Ovary (tissue), 10 donors: ENCODE measurements at places on chromosomes 7 and 10. TPM values are rescaled to one million over a fixed set of nuclear protein-coding genes. Genes with fewer than 3 reads are reported as not detected.

GPR85 gene
- 0.61 TPM for total RNA-seq

AGR2 gene
- total RNA-seq, result not detected

SMKR1 gene
- total RNA-seq, result 1.2 TPM

CFAP43 gene
- 58.6 TPM for total RNA-seq

NPFFR1 gene
- 0.15 TPM for total RNA-seq

GPER1 gene
- 7.5 TPM for total RNA-seq

IFIT1B gene
- not detected for total RNA-seq

BCL7B gene
- total RNA-seq, result 30.6 TPM

PHF14 gene
- total RNA-seq, result 39.6 TPM

DNA sequence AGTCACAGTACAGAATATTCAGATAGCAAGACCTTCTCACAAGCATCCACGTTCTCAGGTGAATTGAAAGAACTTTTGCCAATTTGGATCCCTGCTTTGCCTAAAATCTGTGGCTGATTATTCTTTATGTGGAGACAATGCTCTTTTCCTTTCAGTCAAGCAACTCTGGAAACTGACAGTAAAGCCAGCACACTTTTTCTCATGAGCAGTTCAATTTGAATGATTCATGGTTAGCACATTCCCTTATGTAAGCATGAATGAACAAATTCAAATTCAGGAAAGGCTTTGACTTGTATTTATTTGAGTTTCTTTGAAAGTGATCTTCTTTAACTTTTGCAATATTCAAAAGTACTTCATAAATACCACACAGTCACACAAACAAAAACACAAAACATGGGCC is 57.6 kb downstream of the MEOX2 start:
- no peak for DNase-seq

GRCh38 chr7:51299391-51300133 is 17.0 kb downstream of the COBL start:
- no peak for DNase-seq

DNA sequence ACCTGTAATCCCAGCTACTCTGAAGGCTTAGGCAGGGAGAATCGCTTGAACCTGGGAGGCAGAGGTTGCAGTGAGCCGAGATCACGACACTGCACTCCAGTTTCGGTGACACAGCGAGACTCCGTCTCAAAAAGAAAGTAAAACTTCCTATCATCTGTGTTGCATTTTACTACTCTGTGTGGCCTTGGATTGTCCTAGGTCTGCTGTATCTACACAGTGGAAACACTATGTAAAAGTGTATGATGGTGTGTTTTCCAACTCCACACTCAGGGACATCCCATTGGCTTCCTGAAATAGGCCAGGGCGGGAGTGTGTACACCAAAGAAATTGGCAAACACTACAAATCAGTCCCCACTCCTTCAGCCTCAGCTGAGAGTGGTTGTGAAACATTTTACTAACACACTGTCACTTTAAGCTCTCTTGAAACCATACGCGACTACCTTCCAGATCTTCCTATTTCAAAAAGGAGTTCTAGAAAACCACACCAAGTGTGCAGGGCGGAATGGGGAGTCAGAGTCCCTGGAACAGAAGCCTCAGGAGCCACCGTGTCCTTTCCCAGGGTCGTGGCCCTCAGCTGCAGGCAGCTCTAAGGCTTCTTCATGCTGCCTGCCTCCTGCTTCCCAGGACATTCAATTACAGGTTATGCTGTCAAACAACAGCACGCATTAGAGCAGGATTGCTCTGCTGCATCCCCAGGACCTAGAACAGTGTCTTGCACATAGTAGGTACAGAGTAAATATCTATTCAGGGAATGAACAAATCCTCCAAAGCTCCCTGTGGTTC is 275.4 kb downstream of the PARD3 start:
- peak; percentile 33 for DNase-seq

GRCh38 chr7:46580766-46581165 is 659.7 kb upstream of the IGFBP3 start:
- DNase-seq, result no peak

GRCh38 chr10:28470873-28471651 is 61.9 kb upstream of the WAC start:
- no peak for DNase-seq

- no peak for DNase-seq
These were observed 10.7 kb upstream of the FHIP2A start for GRCh38 chr10:114810926-114811325.

DNA sequence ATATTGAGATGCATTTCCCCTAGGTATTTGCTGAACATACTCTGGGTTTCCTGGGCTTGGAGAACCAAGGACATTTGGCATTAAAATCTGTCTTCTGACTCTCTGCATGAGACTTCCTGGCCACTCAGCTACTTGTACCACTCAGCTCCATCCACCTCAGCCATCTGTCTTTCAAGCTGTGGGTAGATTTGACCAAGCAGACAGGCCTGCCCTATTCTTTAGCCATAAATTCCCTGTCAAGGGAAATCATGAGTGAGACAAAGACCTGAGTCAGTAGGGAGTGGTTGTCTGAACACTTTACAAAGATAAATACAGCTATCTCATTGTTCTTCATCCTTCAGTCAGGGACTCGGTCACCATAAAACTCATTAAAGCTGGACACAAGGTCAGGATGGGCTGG is 399.1 kb downstream of the GPAM start:
- DNase-seq, result no peak

GRCh38 chr7:134662871-134663205 is 16.2 kb downstream of the BPGM start:
- no peak for DNase-seq

GRCh38 chr10:47253651-47254375 is 46.2 kb upstream of the GDF10 start:
- no peak for DNase-seq

DNA sequence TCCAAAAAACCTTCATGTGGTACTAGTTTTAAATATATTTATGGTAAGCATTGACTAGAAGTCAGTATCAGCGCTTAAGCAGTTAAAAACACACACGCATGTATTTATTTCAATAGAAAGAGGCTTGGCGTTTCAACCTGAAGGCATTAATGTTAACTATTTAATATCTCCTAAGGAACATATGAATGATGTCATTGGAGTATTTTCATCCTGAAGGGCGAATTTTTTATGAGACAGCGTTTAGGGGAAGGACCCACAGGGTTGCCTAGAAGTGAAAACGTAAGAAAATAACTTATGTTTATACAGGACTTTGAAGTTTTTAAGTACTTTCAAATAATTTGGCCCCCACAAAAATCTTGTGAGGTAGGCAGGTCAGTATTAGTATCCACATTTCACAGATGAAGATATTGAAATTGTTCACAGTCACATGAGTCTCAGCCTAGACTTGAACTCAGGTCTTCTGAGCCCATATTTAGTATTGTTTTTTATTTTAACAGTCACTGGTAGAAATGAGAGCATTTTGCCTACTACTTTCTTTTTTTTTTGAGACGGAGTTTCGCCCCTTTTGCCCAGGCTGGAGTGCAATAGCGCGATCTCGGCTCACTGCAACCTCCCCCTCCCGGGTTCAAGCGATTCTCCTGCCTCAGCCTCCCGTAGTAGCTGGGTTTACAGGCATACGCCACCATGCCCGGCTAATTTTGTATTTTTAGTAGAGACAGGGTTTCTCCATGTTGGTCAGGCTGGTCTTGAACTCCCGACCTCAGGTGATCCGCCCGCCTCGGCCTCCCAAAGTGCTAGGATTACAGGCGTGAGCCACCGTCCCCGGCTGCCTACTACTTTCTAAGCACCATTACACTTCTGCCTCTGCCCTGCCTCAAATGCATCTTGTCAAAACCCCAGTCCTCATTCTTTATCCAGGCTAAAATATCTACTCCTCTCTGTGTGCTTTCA is 1.8 kb downstream of the SLK start:
- no peak for DNase-seq

DNA sequence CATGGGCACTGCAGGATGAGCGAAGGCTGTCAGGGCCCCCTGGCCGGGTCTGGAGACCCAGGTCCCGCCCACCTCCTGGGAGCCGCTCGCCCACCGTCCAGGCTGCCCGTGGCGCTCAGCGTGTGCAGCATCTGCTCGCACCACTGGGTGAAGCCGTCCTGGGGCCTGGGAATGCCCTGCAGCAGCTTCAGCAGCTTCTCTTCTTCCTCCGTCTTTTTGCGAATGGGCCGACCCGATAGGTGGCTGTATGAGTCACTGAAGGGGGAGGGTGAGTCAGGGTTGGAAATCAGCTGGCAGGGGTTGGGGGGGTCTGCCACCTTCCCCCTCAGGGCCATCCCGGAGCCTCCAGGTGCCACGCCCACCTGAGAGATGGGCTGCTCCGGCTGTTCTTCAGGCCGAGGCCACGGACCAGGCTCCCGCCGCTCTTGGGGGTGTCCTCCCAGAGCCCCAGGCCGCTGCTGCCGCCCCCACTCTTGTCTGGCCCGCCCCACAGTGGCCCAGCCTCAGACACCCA is 8.7 kb downstream of the GNB2 start:
- no peak for DNase-seq

- DNase-seq, result no peak
These were observed 41.5 kb downstream of the PTN start for GRCh38 chr7:137302081-137302480.

DNA sequence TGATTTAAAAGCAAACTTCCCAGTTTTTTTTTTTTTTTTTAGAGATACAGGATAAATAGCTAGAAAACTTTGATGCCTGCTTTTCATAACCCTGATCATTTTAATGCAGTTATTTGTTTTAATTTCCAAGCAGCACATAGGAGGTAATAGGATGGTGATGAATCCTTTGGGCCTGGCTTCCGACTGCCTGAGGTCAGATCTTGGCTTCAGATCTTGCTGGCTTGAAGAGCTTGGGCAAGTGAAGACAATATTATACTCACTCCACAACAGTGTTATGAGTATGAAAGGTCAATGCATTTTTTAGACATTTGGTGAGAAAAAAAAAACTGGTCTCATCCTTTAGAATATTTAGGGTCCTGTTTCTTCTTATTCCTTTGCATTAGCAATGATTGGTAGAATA is 124.8 kb upstream of the PRKCQ start:
- DNase-seq, result no peak

- DNase-seq, result no peak
These were observed 407.7 kb downstream of the PARD3 start for GRCh38 chr10:34407324-34407805.

DNA sequence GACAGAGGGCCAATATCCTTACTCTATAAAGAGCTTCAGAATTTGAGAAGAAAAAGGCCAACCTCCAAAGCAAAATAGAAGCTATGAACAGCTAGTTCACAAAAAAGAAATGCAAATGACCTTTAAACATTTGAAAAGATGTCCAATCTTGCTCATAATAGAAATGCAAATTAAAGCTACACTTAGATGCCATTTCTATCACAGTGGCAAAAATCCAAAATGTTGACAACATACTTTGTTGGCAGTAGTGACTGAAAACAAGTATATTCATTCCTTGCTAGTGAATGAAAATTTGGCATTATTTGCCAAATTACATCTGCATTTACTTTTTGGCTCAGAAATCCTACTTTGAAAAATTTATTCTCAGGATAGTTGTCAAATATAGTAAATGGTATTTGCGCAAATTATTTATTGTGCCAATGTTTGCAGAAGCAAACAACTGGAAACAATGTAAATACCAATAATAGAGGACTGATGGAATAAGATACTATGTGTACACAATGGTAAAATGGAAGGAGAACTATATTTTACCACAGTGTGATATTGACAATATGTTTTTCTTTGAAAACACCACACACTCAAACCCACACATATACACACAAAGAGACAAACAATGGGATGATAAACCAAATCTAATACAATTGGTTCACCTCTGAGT is 9.4 kb downstream of the TMEM106B start:
- no peak for DNase-seq

- no peak for DNase-seq
These were observed 71.7 kb downstream of the TMEM178B start for GRCh38 chr7:141145630-141145982.
